ENCODE measurements at places on chromosomes 4 and X.

- no peak for DNase-seq
These were observed 125.5 kb upstream of the JADE1 start for GRCh38 chr4:128684016-128684415.

- DNase-seq, result no peak
These were observed 137.9 kb downstream of the SLC7A11 start for GRCh38 chr4:138104284-138104680.

GRCh38 chr4:38669208-38669607, 5.2 kb downstream of the KLF3 start:
- no peak for DNase-seq

GRCh38 chr4:139278912-139279759, 889 bp downstream of the MGARP start:
- DNase-seq, result no peak

DNA sequence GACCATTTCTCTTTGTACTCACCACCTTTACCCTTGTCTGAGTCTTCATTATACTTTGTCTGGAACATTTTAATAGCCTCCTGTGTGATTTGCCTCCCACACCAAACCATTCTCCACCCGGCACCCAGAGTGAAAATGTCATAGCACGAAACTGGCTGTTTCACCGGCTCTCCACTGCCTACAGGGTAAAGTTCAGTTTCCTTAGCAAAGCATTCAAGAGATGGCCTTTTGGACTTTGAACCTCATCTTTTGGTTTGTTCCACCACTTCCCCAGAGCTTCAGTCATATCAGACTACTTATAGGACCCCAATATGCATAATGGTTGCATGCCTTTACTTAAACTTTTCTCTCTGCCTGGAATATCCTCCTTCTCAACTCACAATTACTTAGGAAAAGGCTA, 38.3 kb downstream of the RAP2C start:
- no peak for DNase-seq

GRCh38 chrX:38105216-38105725, 98.9 kb downstream of the SYTL5 start:
- DNase-seq, result no peak

DNA sequence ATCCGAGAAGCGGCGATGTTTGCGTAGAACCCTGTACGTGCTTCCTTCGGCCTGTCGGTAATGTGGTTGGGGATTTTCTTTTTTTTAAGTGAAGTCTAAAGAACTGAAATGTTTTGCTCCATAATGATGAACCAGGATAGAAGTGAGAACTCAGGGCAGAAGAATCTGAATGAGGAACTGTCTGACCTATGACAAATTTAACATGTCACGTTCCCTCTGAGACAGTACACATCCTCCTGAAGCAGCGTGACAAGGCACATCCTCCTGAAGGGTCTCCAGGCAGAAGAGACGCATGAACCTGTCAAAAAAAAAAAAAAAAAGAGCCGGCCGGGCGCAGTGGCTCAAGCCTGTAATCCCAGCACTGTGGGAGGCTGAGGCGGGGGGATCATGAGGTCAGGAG, 6.2 kb downstream of the CSF2RA start:
- DNase-seq, result no peak

- no peak for DNase-seq
These were observed 235.2 kb upstream of the HDX start for GRCh38 chrX:84737471-84737871.

GRCh38 chrX:72604112-72604511, 31.5 kb upstream of the HDAC8 start:
- no peak for DNase-seq

- DNase-seq, result no peak
These were observed 592.2 kb downstream of the SMARCA1 start for GRCh38 chrX:128931071-128931470.

GRCh38 chrX:152817078-152817764, 13.3 kb downstream of the CETN2 start:
- no peak for DNase-seq

DNA sequence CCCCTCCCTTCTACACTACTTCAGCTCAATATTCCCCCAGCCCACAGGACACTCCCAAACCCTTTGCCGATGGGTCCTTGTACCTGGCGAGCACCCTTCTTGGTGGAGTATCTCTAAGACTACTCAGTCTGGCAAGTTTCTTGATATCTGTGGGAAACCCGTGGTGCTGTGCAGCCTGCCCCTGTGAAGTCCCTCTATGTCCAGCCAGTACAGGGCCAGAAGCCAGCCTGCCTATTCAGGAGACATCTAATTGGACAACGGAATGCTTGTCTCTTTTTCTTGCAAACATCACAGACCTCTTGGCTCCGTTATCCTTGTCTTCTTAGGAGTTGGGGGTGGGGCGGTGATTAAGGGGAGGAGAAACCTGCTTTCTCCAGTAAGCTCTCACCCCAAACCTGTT, 3.7 kb upstream of the IGFBP7 start:
- DNase-seq, result no peak

- DNase-seq, result no peak
These were observed 105.2 kb downstream of the GASK1B start for GRCh38 chr4:158067646-158068045.

GRCh38 chr4:5890063-5890727, 2.7 kb downstream of the CRMP1 start:
- DNase-seq, result no peak

DNA sequence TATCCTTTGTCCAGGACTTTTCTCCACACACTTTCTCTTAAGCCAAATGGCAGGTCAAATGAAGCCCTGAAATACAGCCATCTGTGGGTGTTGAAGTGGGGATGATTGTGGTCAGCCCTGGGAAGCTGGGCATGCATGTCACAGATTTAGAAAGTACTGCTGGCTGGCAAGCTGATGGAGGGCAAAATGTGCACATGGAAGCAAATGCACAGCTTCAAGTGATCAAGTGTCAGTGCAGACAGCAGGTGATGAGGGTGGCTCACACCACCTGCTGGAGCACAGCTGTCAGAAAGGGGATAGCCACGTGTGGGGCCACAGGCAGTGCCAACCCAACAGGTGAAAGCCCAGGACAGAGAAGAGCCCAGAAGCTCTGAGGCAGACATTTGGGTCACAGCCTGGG, 40.3 kb upstream of the ATXN3L start:
- no peak for DNase-seq

DNA sequence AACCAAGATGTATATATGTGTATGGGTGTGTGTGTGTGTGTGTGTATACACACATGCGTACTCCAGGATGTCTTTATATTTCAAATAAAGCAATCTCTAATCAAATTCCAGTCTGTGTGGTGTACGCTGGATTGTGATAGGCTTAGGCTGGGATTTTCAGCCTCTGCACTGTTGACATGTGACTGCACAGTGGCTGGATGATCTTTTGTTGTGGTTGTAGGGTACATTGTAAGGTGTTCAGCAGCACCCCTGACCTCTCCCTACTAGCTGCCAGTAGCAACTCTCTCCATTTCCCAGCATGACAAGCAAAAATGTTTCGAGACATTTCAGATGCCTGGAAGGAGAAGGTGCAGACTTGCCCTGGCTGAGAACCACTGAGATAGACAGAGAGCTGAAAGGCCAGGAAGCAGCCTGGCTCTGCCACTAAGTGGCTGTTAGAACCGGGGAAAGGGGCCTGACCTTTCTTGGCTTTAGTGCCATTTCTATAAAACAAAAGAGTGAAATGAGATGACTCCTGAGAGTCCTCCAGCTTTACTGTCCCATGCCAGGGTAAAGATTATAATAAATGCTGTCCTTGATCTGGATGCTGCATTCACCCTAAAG, 10.5 kb downstream of the PGM2 start:
- DNase-seq, result no peak

DNA sequence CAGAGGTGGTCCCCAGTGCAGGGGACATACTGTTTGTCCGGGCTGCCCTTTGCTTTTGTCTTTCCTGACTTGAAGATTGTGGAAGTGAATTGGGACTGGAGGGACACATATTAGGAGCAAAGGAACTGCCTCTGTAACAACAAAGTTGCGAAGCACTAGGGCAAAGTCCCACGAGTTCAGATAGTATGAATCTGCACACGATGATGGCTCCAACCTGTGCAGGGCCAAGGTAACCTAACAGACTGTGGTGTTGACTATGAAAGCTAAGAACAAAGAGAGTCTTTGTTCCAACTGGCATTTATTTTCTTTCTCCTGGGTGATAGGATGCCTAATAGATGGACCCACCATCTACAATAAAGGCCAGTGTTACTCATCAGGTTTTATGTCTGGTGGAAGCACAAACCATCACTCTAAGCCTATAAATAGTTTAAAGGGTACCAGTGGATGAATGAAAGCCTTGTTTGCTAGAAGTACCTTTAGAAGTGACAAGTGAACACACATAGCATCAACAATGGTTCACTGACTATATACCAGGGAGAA, 71.8 kb downstream of the TMA16 start:
- no peak for DNase-seq

- DNase-seq, result no peak
These were observed 34.5 kb upstream of the TLR2 start for GRCh38 chr4:153649572-153649991.

GRCh38 chr4:168880811-168881595, 129.1 kb downstream of the CBR4 start:
- DNase-seq, result no peak

GRCh38 chr4:62344915-62345314, 1144.8 kb downstream of the ADGRL3 start:
- no peak for DNase-seq

Data from tibial nerve (tissue), 4 donors.